ENCODE measurements at places on chromosomes 1 and 21. TPM values are rescaled to one million over a fixed set of nuclear protein-coding genes. Genes with fewer than 3 reads are reported as not detected.

The YY1AP1 gene
- 94.5 TPM for total RNA-seq

The PLCH2 gene
- total RNA-seq = 13.9 TPM

The SLC25A34 gene
- 3.0 TPM for total RNA-seq

The S100A7A gene
- not detected for total RNA-seq

The RNU1-4 gene
- 1,100 TPM for total RNA-seq

The SLAMF8 gene
- 0.31 TPM for total RNA-seq

The PAFAH2 gene
- 8.4 TPM for total RNA-seq

The BSND gene
- not detected for total RNA-seq

The PSMG1 gene
- total RNA-seq = 113 TPM

The FABP3 gene
- total RNA-seq = not detected

The FCRLB gene
- total RNA-seq = 0.43 TPM

The UROD gene
- 65.6 TPM for total RNA-seq

The PLA2G2D gene
- total RNA-seq = not detected

The PLXNA2 gene
- 0.07 TPM for total RNA-seq

The SMPDL3B gene
- 1.5 TPM for total RNA-seq

The CACNA1S gene
- not detected for total RNA-seq

The AIM2 gene
- total RNA-seq = 103 TPM

The NOS1AP gene
- 0.26 TPM for total RNA-seq

The HAO2 gene
- not detected for total RNA-seq
